Neuronal stem cell (in vitro differentiated cells): ENCODE measurements at places on chromosomes 6 and 20.

DNA sequence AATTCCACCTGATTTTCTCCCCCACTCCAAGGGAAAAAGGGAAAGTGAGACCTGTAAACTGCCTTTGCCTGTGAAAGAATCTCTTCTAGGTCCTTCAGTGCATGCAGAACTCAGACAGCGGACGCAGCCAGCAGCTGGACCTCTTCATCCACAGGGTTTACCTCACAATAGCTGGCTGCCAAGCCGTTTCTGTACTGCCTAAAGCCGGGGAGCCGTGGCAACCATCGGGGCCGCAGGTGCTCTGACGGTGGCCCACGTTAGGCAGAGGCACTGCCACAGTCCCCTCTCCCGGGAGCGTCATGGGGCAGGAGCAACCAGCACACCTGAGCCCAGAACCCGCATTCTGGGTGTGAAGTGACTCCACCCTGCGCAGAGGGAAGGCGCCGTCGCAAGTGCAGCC is 206.1 kb downstream of the TTLL2 start:
- no peak for DNase-seq

GRCh38 chr6:163877877-163878639 is 463.5 kb downstream of the QKI start:
- no peak for DNase-seq

DNA sequence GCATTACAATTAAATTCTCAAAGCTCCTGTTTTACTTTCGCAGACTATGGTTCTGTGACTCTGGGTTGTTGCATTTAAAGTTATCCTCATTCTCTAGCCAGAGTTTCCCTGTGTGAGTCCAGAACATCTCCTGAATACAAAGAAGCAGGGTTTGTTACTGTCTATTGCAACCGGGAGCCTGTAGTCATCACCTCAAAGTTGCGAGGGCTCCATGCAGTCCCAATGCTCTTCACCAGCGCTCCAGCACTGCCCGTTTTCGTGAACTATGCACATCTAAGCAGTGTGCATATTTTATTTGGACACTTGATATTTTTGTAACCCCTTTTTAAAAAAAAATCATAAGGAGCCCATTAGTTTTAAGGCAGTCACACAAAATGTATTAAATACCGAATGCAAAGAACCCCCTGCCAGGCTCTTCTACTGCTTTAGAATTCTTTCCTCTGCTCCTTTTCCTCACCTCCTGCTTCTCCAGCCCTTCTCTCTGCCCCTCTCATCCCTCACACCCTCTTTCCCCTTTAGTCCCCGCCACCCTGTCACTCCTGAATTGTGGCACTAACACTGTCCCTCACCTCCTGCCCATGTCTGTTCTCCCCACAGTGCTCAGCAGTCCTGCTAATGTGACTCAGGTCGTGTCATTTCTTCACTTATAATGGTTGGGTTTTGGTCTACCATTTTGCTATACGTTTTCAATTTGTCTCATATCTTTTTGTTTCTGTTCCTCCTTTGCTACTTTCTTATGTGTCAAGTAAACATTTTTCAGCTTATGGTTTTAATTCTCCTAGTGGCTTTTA is 1.1 kb upstream of the HLA-C start:
- no peak for DNase-seq

DNA sequence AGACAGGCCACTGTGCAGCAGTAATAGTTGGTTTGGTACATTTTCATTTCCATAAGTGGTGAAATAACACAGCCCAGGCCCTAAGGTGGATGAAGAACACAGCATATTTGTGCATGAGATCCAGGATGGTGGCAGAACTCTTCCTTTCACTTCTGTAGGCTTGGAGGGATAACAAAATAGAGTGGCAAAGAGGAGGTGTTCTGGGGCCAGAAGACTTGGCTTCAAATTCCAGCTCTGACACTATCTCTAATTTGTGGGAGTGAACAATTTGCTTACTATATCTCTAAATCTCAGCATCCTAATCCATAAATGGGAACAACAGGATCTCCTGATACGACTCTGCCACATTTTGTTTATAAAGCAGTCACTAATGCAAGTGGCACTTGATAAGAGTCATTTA is 111.7 kb upstream of the FAM184A start:
- no peak for DNase-seq

GRCh38 chr20:58640446-58640845 is 10.6 kb upstream of the STX16 start:
- no peak for DNase-seq

DNA sequence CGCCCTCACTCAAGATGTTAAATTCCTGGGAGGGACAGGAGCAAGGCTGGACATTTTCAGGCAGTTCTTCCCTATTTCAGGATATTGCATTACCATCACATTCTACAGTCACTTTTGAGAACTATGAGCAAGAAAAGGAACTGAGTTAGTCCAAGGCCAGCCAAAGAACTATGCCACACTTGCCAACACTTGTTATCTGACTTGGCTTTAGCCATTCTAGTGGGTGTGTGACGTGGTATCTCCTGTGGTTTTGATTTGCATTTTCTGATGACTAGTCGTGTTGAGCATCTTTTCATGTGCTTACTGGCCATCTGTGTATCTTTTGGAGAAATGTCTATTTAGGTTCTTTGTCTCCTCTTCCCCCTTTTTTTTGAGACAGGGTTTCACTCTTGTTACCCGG is 12.0 kb downstream of the XRN2 start:
- no peak for DNase-seq

DNA sequence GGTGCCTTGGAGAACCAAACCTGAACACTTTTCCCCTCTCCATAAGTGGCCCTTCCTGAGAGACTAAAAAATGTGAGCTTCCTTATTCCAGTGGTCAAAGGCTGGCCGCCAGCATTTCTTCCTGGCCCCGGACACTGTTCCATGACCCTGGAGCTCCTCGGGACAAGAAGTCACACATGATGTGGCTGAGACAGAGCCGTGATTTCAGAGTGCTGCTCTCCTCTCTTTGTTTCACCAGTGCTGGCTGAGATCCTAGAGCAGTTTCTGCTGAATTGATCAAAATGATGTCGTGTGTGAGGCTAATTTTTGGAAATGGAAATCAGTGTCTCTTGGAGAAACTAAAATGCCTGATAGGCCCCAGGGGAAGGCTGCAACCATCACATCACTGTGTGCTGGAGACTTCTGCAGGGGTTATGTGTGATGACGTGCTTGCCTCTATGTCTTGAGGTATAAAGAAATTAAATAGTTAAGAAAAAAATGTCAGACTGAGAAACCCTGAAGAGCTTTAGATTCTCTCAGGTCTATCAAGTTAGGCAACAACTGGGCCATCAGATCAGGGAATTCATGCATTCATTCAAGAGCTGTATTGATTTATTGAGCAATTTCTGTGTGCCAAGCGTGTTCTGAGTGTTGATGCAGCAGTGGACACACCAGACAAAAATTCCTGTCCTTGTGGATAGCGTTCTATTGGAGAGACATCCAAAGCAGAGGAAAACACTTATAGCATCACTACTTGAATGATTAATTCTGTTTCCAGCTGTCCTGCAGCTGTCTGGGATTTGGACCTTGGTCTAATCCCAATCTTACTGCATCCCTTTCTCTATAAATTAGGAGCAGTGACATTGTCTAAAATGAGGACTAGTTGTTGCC is 72.7 kb upstream of the CCN6 start:
- no peak for DNase-seq

DNA sequence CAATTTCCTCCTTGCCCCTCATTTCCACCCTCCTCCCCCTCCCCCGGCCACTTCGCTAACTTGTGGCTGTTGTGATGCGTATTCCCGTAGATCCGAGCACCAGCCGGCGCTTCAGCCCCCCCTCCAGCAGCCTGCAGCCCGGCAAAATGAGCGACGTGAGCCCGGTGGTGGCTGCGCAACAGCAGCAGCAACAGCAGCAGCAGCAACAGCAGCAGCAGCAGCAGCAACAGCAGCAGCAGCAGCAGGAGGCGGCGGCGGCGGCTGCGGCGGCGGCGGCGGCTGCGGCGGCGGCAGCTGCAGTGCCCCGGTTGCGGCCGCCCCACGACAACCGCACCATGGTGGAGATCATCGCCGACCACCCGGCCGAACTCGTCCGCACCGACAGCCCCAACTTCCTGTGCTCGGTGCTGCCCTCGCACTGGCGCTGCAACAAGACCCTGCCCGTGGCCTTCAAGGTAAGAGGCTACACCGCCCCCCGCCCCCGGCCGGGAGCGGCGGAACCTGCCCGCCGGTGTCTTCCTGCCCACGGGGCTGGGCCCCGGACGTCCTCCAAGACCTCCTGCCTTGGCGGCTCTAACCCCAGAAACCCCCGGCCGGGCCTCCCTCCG is 44.9 kb upstream of the SUPT3H start:
- DNase-seq, result peak; percentile 47

- no peak for DNase-seq
Measured at GRCh38 chr20:50992336-50992732, 30.6 kb downstream of the KCNG1 start.
